ENCODE measurements at places on chromosomes 6 and 20. TPM values are rescaled to one million over a fixed set of nuclear protein-coding genes. Genes with fewer than 3 reads are reported as not detected.

- H3K4me1 ChIP-seq: no peaks in the 10 kb centered on the region
- no peak overlapping the region for H3K27ac ChIP-seq
- DNase-seq: no peak
- H3K36me3 ChIP-seq: no peaks in the 10 kb centered on the region
- no peaks in the 10 kb centered on the region for H3K27me3 ChIP-seq
- H3K4me3 ChIP-seq: no peak overlapping the region
Observed at GRCh38 chr20:19850198-19850533, 92.1 kb downstream of the RIN2 start.

DNA sequence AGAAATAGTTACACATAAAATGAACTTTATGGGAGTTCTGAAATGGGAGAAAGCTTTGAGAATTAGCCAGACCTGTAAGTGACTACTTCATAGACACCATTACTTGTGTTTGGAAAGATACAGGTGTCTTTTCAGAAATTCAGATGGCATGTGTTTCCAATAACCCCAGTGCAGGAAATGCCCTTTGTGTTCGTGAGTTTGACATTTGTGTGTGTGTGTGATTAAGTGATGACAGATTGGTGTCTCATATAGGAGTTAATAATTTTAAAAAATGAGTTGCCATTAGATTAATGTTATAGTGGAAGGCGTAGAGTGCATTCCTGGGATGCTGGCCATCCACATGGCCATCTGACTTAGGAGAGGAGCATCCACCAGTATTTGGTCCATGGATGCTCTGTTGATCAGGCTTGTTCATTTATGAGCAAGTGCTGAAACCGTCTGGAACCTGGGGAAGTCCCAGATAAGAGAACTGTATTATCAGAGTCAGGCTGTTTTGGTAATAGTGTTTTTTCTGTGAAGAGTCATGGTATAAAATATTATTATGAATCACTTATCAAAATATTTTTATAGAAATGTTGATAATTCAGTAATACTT lies 3.1 kb downstream of the STK4 start:
- H3K27me3 ChIP-seq: no peaks in the 10 kb centered on the region
- DNase-seq: peak; percentile 42
- peaks cover 27% of the 10 kb centered on the region for H3K36me3 ChIP-seq
- H3K27ac ChIP-seq: peak overlapping the region; percentile 84
- H3K4me1 ChIP-seq: peaks cover 53% of the 10 kb centered on the region

DNA sequence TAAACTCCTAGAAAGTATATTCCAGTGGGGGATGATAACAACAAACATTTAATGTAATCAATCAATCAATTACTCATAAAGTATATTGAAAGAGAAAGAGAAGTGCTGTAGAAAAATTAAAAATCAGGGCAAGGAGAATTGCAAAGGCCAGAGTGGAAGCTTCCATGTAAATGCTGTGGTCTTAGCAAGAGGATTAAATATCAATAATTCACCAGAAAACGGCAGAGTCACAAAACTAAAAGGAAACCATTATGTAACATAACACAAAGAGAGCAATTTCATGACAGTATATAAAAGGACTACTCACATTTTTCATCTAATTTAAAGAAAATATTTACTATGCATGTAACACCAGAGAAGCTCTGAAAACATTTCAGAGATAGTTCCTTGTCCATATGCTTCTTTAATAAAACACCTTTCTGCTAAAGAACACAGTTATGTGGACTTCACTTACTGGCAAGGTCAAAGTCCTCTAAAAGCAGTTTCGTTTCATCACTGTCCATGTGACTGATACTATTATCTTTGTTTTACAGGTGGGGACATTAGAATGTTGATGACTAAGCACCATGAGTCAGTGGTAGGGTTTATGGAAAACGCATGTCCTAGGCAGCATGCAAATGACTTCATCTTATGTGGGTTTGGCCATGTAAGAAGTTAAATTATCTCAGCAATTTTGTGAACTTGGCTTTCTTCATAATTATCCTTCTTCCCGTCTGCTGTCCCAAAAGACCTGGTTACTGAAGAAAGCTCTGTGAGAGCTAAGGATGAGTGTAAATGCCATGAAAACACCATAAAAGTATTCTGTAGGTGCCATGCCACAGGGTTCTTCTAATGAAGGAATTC lies 185.8 kb upstream of the TENT5A start:
- no peaks in the 10 kb centered on the region for H3K36me3 ChIP-seq
- no peak for DNase-seq
- H3K27ac ChIP-seq: no peak overlapping the region
- no peaks in the 10 kb centered on the region for H3K4me1 ChIP-seq
- H3K4me3 ChIP-seq: no peak overlapping the region
- no peaks in the 10 kb centered on the region for H3K27me3 ChIP-seq

NTSR1 gene
- not detected for polyA plus RNA-seq

DNA sequence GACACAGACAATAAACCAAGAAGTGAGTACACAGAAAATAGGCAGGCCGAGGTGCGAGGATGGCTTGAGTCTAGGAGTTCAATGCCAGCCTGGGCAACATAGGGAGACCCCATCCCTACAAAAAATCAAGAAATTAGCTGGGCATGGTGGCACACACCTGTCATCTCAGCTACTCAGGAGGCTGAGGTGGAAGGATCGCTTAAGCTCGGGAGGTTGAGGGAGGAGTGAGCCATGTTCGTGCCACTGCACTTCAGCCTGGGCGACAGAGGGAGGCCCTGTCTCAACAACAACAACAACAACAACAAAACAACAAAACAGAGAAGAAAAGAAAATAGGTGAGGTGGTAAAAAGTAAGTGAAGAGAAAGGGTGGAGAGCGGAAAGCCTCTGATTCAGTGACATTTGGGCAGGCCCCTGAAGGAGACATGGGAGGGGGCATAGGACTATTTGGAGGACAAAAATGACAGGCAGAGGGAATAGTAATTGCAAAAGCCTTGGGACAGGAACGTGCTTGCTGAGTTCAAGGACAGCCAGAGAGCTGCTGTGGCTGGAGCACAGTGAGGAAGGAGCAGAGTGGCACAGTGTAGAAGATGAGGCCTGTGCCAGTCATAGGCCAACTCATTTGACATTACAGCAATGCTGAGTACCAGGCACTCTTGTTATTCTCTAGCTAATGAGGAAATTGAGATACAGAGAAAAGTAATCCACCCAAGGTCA lies 160.6 kb downstream of the VEGFA start:
- no peak overlapping the region for H3K4me3 ChIP-seq
- no peaks in the 10 kb centered on the region for H3K36me3 ChIP-seq
- no peaks in the 10 kb centered on the region for H3K4me1 ChIP-seq
- no peak for DNase-seq
- H3K27me3 ChIP-seq: no peaks in the 10 kb centered on the region
- H3K27ac ChIP-seq: no peak overlapping the region

- H3K27ac ChIP-seq: peak overlapping the region; percentile 90
- DNase-seq: peak; percentile 56
- H3K4me3 ChIP-seq: peak overlapping the region; percentile 86
- H3K36me3 ChIP-seq: peaks cover 2% of the 10 kb centered on the region
- H3K27me3 ChIP-seq: no peaks in the 10 kb centered on the region
- H3K4me1 ChIP-seq: peaks cover 41% of the 10 kb centered on the region
Observed at GRCh38 chr6:11381801-11382513, 149.5 kb upstream of the NEDD9 start.

GRCh38 chr6:63504777-63505384 lies 67.4 kb upstream of the LOC128125822 start:
- no peaks in the 10 kb centered on the region for H3K36me3 ChIP-seq
- DNase-seq: no peak
- H3K27me3 ChIP-seq: peaks cover under 1% of the 10 kb centered on the region
- no peaks in the 10 kb centered on the region for H3K4me1 ChIP-seq
- H3K27ac ChIP-seq: no peak overlapping the region

DNA sequence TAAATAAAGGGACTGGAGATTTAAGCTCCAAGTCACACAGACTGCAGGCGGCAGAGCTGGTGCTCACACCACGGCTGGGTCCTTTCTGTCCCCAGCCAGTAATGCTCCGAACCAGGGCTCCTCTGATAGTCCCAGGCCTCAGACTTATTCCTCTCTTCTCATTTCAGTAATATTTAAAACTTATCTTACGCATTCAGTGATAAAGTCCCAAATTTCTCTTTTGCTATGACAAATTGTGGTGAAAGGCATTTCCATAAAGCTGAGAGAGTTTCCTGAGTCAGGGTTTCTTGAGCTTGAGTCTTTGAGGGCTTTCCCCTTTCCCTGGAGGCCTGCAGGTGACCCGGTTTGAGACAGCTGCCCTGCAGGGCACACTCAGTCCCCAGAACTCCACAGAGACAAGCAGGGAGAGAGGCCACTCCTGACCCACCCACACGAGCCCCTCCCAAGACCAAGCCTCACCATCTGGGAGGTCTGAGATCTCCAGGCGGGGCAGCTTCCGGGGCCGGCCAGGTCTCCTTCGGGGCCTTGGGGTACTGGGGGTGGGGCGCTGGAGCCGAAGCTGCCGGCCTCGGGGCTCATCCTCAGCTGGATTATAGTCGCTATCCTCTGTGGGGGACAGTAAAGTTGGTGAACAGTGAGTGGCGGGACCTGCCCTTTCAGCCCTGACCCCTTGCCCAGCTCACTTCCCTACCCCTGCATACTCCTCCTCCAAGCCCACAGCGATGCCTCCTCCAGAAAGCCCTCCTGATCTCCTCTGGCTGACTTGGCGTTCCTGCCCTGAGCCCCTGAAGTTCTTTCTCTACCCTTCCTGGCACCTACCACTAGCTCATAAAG lies 6.6 kb downstream of the ZNF335 start:
- H3K36me3 ChIP-seq: peaks cover 83% of the 10 kb centered on the region
- no peak overlapping the region for H3K27ac ChIP-seq
- no peak overlapping the region for H3K4me3 ChIP-seq
- no peaks in the 10 kb centered on the region for H3K27me3 ChIP-seq
- H3K4me1 ChIP-seq: peaks cover 21% of the 10 kb centered on the region
- DNase-seq: no peak

DNA sequence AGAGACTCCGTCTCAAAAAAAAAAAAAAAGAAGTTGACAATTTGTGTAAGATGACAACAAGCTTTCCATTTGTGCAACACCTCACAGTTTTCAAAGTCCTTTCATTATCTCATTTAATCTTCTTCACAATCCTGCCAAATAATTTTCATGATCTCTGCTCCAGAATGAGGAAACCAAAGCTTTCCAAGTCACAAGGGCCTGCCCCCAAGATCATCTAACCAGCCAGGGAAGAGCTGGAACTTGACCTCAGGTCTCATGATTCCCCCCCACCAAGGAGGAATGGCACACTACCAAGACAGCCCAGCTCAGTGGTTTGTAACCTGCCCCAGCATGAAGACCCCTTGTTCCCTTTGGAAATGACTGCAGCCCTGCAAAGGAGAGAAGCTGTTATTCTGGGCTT lies 74.0 kb upstream of the PIM1 start:
- H3K36me3 ChIP-seq: no peaks in the 10 kb centered on the region
- H3K27me3 ChIP-seq: no peaks in the 10 kb centered on the region
- DNase-seq: no peak
- H3K4me3 ChIP-seq: no peak overlapping the region
- no peaks in the 10 kb centered on the region for H3K4me1 ChIP-seq

- DNase-seq: no peak
- H3K27me3 ChIP-seq: peaks cover 48% of the 10 kb centered on the region
- no peak overlapping the region for H3K4me3 ChIP-seq
- no peak overlapping the region for H3K27ac ChIP-seq
- no peaks in the 10 kb centered on the region for H3K4me1 ChIP-seq
Observed at GRCh38 chr6:106439459-106439858, 78.9 kb downstream of the CRYBG1 start.

LAMA2 gene
- polyA plus RNA-seq: 0.15 TPM

DNA sequence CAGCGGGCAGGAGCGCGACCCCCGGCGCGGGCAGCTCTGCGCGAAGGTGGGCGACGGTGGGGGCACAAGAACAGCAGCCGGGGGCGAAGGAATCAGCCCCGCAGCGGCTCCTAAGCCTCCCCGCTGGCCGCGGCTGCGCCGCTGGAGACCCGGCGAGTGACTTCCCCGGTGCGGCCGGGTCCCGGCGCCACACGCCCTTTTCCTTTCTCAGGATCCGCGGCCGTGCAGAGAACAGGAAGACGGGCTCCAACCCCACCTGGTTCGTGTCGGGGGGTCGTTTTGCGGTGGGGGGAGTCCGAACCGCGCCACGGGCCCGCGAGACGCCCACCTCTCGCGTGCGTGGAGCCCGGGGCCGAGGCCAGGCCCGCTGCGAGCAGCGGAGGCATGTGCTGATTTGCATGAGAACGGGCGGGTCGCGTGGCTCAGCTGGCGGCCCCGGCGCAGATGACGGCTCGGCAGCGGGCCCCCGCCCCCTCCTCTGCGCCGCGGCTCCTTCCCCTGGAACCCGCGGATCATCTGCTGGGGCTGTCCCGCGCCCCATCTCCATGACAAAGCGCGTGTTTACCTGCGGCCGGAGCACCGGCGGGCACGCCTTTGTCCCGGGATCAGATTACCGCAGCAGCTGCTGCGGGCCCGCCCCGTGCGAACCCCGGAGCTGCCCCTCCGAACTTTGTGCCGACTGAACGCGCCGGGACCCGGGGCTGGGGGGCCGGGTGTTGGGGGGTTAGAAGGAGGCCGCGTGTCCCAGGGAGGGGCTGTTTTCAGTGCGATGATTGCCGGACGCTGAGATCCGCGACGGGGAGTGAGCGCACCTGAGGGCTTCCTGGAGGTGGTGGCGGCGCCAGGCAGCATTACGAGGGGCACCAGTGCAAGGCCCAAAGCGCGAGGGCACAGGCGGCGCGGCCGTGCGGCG lies 4.9 kb upstream of the DLL1 start:
- peaks cover 48% of the 10 kb centered on the region for H3K4me1 ChIP-seq
- H3K36me3 ChIP-seq: no peaks in the 10 kb centered on the region
- H3K27ac ChIP-seq: no peak overlapping the region
- H3K27me3 ChIP-seq: peaks cover 41% of the 10 kb centered on the region

- H3K36me3 ChIP-seq: no peaks in the 10 kb centered on the region
- H3K4me3 ChIP-seq: no peak overlapping the region
- DNase-seq: no peak
Observed at GRCh38 chr6:10250655-10251220, 164.1 kb downstream of the TFAP2A start.

NKX2-2 gene
- not detected for polyA plus RNA-seq

MATN4 gene
- not detected for polyA plus RNA-seq

DNA sequence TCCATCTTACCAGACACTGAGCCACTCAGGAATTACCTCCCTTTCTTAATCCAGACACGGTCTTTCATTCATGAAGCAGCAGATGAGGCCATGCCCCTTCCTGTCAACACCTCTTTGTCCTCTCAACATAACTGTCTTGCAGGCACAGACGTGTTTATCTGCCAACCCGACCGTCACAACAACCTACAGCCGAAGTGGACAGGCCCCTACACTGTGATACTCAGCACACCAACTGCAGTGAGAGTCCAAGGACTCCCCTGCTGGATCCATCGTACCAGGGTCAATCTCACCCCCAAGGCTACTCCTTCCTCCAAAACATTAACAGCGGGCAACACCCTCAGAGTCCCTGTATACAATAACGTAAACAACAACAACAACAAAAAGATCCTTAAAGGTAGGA lies 30.6 kb upstream of the ULBP3 start:
- H3K27ac ChIP-seq: no peak overlapping the region
- no peaks in the 10 kb centered on the region for H3K36me3 ChIP-seq
- DNase-seq: no peak
- H3K27me3 ChIP-seq: peaks cover 4% of the 10 kb centered on the region
- no peak overlapping the region for H3K4me3 ChIP-seq

- H3K27ac ChIP-seq: no peak overlapping the region
- DNase-seq: no peak
- peaks cover 17% of the 10 kb centered on the region for H3K27me3 ChIP-seq
- H3K4me3 ChIP-seq: no peak overlapping the region
Observed at GRCh38 chr20:62979876-62980373, 26.8 kb downstream of the BHLHE23 start.

All from CD4-positive, CD25-positive, alpha-beta regulatory T cell (primary cell).